Neural crest cell (in vitro differentiated cells): ENCODE measurements at places on chromosomes 11 and 22. TPM values are rescaled to one million over a fixed set of nuclear protein-coding genes. Genes with fewer than 3 reads are reported as not detected.

OR6A2 gene
- total RNA-seq, result 0.20 and 0.21 TPM in 2 replicates

SEZ6L gene
- total RNA-seq, result 1.6 and 1.7 TPM in 2 replicates

GRCh38 chr11:45100339-45100738 is 46.1 kb upstream of the PRDM11 start:
- no peak for DNase-seq

DNA sequence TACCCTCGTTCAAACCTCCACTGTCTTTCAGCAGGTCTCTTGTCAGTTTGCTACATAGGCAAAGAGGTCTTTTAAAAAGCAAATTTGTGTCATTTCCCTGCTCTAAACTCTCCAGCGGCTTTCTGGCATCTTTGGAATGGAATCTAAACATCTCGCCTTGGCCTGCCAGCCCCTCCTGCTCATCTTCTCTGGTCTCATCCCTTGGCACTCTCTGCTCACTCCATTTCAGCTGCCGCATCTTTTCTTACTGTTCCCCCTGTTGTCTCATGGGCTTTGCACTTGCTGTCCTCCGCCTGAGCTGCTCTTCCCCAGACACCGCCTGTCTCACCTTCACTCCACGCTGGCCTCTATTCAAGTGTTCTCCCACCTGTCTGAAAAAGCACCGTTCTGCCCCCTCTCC is 46.6 kb downstream of the BMAL1 start:
- DNase-seq, result no peak

- DNase-seq, result no peak
Observed at GRCh38 chr11:103959279-103959942, 77.0 kb upstream of the DDI1 start.

- no peak for DNase-seq
Observed at GRCh38 chr11:128345316-128345715, 242.0 kb downstream of the ETS1 start.

DNA sequence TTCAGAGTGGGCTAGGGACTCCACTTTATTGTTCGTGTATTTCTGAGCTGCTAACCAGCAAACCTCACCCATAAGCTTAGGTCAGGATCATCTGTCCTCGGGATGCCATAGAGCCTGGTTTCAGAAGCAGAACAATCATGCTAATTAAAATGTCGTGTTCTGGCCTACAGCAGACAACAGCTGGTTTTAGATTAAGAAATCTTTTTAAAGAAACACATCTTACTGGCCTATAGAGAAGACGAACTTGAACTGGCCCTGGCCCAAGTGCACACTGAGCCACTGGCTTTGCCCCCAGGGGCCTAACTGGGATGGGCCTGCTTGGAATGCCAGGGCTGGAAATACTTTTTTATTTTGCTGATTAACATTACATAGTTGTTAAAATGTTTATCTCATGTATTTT is 63.2 kb downstream of the ALX4 start:
- DNase-seq, result no peak
